SJSA1 (cell line): ENCODE measurements at places on chromosomes 1 and 21.

DNA sequence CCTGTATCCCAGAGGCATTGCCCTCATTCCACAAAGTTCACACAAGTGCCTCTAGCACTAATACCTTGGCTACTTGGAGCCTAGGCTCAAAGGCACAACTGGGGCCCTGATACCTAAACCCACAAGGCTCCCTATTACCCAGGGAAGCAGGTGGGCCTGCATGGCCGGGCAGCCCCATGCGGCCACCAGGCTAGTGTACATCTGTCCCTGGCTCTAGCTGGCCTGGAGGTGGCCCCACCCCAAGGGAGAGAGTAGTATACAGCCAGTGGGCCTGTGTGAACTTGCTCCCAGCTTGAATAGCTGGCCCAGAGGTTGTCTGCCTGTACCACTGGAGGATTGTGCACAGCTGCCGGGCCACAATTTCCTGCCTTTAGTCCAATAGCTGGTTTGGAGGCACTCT is 52.2 kb downstream of the USP25 start:
- DNase-seq, result no peak

DNA sequence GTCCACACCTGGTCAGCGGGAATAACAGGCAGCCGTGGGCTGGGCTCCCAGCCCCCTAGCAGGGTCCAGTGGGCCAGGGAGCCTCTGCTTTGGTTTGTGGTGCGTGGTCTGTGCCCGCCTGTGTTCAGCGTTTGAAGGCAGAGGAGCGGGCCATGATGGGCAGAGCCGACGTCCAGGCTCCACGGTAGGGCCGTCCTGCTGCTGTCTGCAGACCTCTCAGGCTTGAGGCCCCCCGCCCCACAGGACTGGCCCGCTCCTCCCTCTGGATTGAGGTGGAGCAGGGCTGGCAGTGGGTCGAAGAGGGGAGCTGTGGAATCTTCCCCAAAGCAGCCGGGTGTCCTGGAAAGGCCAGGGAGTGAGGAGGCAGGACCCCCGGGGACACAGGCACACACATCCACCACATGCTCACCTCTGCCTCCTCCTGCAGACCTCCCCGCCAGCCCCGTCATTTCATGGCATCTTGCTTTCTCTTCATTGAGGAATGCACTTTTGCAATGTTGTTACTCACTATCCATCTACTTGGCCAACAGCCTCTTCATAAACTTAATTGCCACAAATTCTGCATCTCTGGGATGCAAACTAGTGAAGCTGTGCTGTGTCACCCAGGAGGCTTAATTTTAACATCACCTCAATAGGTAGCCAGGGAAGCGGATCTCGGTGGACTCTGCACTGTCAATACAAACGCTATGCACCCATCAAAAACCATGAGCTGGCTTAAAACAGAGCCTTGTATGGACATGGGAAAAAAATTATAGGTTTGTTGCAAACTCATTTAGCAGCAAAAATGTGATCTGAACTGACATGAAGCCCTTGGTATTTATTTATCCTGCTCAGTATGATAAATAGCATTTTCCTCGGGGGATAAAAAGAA is 85.9 kb downstream of the PDE9A start:
- no peak for DNase-seq

DNA sequence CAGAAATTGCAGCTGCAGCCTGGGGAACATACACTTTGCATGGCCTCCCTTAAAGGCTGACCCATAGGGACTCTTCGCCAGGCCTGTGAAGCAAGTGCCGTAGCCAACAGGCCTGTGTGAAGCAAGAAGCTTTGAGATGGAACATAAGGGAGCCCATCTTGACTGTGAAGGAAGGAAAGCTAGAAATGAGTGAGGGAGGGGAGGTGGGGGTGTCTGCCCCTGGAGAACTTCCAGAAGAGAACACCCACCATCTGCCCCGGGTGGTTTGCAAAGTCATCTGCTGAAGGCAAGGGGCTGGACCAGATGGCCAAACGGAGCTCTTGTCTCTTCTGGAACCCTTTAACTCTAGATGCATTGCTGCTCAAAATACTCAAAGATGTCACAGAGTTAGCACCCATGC is 103.3 kb upstream of the GRIK3 start:
- DNase-seq, result no peak

GRCh38 chr1:40673452-40673851 is 8.0 kb upstream of the RIMS3 start:
- DNase-seq, result no peak

GRCh38 chr1:153371231-153371630 is 4.2 kb downstream of the S100A12 start:
- DNase-seq, result no peak

GRCh38 chr1:227892489-227893299 is 55.0 kb downstream of the WNT9A start:
- peak; percentile 26 for DNase-seq

DNA sequence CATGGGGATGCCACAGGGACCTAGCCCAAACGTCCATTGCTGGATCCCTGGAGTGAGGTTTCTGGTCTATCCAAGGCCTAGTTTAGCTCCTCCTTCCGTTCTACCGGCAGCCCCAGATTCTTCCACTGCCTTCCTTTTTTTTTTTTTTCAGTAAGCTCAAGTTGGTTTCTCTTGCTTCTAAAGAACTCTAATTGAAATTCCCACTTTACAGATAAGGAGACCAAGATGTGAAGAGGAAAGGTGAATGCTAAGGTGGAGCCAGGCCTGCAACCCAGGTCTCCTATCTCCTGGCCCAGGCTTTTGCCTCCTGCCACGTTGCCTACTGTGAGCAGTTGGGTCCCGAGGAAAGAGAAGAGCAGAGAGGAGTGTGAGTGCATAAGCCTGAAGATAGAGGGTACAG is 31.5 kb upstream of the CLIC4 start:
- no peak for DNase-seq

GRCh38 chr1:169595764-169596711 is 9.8 kb upstream of the F5 start:
- DNase-seq, result no peak

DNA sequence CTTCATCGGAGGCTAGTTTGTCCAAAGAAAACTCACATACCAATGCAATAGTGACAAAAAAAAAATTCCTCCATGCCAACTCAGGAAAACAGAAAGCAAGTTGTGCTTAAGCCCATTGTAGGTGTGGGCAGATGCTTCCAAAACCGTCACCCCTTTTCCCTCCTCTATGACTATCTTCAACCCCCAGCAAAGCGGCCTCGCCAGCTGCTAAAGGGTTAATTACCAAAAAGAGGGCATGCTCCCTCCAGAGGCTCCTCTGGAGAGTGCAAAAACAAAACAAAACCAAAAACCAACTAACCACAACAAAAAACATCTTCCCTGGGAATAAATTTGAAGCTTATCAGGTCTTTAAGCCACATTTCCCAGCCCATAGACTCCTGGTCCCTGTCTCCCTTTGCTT is 1.2 kb downstream of the LMOD1 start:
- DNase-seq, result no peak

DNA sequence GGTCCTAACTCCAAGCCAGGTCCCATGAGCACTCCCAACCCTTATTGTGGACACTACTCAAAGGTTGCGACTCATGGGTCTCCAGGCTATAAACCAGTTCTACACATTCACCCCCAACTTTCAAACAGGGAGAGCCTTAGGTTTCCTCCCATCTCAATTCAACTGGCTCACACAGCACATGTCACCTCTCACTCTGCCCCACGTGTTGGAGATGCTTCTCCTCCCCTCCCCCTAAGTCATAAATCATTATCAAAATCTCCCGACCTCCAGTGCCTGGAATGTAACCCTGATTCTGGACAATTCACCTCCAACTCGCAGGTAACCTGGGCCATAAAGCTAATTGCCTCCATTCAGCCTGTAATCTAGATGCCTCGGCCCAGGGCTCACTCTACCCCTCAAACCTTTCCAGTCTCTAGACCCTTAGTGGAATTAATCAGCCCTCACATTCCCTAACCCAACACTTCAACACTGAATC is 595 bp downstream of the AK2 start:
- no peak for DNase-seq

GRCh38 chr1:92037400-92037799 is 7.6 kb downstream of the EPHX4 start:
- DNase-seq, result no peak

GRCh38 chr1:230104395-230105244 is 37.6 kb downstream of the GALNT2 start:
- peak; percentile 100 for DNase-seq
